ENCODE measurements at places on chromosomes 7 and 10.

- H3K27ac ChIP-seq, result no peak overlapping the region
- H3K4me1 ChIP-seq, result peaks cover 4% of the 10 kb centered on the region
- H3K36me3 ChIP-seq, result no peaks in the 10 kb centered on the region
- no peak overlapping the region for H3K4me3 ChIP-seq
These were observed 101.9 kb downstream of the GRID1 start for GRCh38 chr10:86264481-86265231.

DNA sequence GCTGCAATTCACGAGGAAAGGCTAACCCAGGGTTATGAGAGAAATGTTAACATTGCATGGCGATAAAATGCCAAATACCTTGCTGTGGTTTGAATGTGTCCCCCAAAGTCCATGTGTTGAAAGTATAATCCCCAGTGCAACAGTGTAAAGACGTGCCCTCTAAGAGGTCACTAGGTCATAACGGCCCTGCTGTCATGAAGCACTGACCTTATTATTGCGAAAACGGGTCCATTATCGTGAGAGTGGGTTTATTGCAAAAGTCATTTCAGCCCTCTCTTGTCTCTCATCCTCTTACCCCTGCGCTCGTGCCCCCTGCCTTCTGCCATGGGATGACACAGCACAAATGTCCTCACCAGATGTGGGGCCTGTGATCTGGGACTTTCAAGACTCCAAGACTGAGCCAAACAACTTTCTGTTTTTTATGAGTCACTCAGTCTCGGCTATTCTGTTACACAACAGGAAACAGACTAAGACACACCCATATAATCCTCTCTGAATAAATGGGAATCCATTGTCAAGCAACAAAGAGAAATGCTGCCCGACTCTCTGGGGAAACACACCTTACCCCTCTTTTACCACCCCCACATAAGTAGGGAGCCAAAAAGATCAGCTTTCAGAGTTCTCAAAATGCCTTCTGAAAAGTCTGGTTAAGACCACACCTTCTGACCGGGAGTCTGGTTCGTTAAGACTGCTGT lies 73.1 kb upstream of the UCN3 start:
- no peaks in the 10 kb centered on the region for H3K36me3 ChIP-seq
- peaks cover 27% of the 10 kb centered on the region for H3K4me1 ChIP-seq
- peak overlapping the region; percentile 74 for H3K27ac ChIP-seq
- H3K4me3 ChIP-seq, result no peak overlapping the region

- H3K27me3 ChIP-seq, result no peaks in the 10 kb centered on the region
- H3K36me3 ChIP-seq, result no peaks in the 10 kb centered on the region
- no peak for DNase-seq
- H3K4me1 ChIP-seq, result no peaks in the 10 kb centered on the region
These were observed 677 bp downstream of the SKAP2 start for GRCh38 chr7:26863518-26864308.

- peak overlapping the region; percentile 62 for H3K27ac ChIP-seq
- H3K4me1 ChIP-seq, result peaks cover 23% of the 10 kb centered on the region
- no peak overlapping the region for H3K4me3 ChIP-seq
- H3K27me3 ChIP-seq, result no peaks in the 10 kb centered on the region
- peak; percentile 57 for DNase-seq
These were observed 25.7 kb upstream of the FAM180A start for GRCh38 chr7:135774284-135774683.

DNA sequence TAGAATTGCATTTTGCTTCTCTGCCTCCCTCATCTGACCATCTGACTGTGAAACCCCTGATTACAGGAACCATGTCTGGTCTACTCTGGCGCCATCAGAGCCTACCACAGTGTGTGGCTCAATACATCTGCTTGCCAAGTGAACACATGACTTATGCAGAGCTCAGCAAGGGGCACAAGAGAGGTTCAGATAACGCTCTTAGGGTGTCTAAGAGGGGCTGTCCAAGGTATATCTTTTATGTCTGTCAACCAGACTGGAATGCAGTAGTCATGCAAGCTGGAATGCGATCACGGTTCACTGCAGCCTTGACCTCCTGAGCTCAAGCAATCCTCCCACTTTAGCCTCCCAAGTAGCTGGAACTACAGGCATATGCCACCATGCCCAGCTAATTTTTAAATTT lies 10.3 kb upstream of the RRP12 start:
- H3K27ac ChIP-seq, result no peak overlapping the region
- H3K27me3 ChIP-seq, result no peaks in the 10 kb centered on the region
- no peak for DNase-seq

GRCh38 chr10:22017283-22018020 lies 13.9 kb upstream of the DNAJC1 start:
- H3K4me1 ChIP-seq, result peaks cover 10% of the 10 kb centered on the region
- no peak for DNase-seq
- no peak overlapping the region for H3K4me3 ChIP-seq
- no peak overlapping the region for H3K27ac ChIP-seq
- H3K36me3 ChIP-seq, result no peaks in the 10 kb centered on the region
- no peaks in the 10 kb centered on the region for H3K27me3 ChIP-seq

GRCh38 chr7:137810248-137810647 lies 36.5 kb downstream of the DGKI start:
- no peak overlapping the region for H3K4me3 ChIP-seq
- no peaks in the 10 kb centered on the region for H3K4me1 ChIP-seq
- no peak overlapping the region for H3K27ac ChIP-seq
- no peak for DNase-seq
- H3K36me3 ChIP-seq, result no peaks in the 10 kb centered on the region
- no peaks in the 10 kb centered on the region for H3K27me3 ChIP-seq

- H3K4me3 ChIP-seq, result no peak overlapping the region
- no peaks in the 10 kb centered on the region for H3K4me1 ChIP-seq
- no peaks in the 10 kb centered on the region for H3K27me3 ChIP-seq
- H3K27ac ChIP-seq, result no peak overlapping the region
These were observed 95.3 kb upstream of the DNAJB12 start for GRCh38 chr10:72449941-72450441.

- no peaks in the 10 kb centered on the region for H3K27me3 ChIP-seq
- DNase-seq, result no peak
- H3K4me1 ChIP-seq, result no peaks in the 10 kb centered on the region
- H3K4me3 ChIP-seq, result no peak overlapping the region
- no peak overlapping the region for H3K27ac ChIP-seq
- H3K36me3 ChIP-seq, result no peaks in the 10 kb centered on the region
These were observed 1005.8 kb upstream of the C7orf33 start for GRCh38 chr7:147584771-147585193.

- no peak overlapping the region for H3K4me3 ChIP-seq
- no peaks in the 10 kb centered on the region for H3K4me1 ChIP-seq
- no peak for DNase-seq
- H3K36me3 ChIP-seq, result no peaks in the 10 kb centered on the region
- no peaks in the 10 kb centered on the region for H3K27me3 ChIP-seq
These were observed 25.4 kb downstream of the TBATA start for GRCh38 chr10:70759781-70760180.

DNA sequence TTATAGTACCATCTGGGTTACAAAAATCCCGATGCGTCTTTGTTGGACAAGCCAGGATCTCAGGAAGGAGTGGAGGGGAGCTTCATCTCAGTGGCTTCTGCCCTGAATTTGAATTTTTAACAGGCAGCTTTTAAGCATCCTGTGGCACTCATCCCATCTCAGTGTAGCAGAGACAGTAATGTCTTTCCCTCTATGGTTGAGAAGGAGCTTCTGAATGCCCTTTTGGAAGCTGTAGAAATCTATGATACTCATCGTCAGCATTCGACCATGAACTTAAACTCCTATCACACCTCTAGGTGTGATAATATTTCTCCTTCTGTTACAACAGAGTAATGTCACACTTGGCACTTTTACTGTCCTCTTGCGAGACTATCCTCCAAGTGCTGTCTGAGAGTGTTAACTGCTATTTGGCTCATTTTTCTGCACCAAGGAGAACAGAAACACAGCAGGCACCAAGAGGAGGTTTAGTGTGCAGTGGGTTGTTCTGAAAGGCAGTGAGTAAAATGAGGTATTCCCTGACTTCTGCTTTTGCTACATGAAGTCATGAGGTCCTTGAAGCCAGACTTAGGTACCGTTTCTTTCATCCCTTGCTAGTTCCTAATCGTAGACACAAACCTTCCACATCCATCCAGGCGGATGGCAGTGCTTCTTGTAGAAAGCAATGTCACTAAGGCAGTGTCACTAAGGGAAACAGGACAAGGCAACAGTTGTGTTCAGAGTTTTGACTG lies 177.4 kb downstream of the CELF2 start:
- peaks cover 76% of the 10 kb centered on the region for H3K4me1 ChIP-seq
- no peak overlapping the region for H3K4me3 ChIP-seq
- no peaks in the 10 kb centered on the region for H3K27me3 ChIP-seq
- no peaks in the 10 kb centered on the region for H3K36me3 ChIP-seq

DNA sequence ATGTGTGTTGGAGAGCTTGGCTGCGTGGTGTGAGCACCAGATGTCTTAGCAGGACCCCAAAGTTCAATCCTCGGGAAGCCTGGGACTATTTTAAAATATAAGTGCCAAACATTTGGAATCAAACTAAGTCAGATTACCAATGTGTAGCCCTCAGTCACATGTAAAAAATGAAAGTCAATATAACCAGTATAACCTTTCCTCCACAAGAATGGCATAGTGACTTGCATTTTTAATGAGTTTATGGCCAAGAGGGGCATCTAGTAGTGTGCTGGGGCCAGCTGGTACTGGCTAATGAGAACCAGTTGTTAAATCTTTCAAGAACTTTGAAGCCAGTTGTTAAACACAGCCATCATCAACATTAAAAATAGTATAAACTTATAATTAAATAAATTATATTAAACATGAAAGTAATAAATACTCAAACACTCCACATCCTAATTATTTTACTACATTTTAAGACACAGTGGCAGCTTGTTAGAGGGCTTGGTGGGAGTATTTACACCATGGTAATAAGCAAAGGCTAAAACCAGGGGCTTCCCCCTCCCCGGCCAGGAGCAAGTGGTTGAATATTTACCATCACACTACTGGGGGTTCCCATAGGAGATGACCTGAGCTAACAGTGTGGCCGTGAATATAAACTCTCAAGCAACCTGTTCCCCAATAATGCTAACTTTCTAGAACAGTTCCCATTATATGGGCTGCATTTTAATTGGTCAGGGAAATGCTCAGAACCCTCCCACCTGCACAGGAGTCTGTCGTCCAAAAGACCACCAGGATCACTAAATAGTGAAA lies 7.9 kb upstream of the FAM170B start:
- DNase-seq, result no peak
- no peaks in the 10 kb centered on the region for H3K27me3 ChIP-seq
- H3K36me3 ChIP-seq, result no peaks in the 10 kb centered on the region

- H3K27me3 ChIP-seq, result no peaks in the 10 kb centered on the region
- H3K27ac ChIP-seq, result no peak overlapping the region
- DNase-seq, result no peak
These were observed 72.5 kb upstream of the LRRN3 start for GRCh38 chr7:111018447-111018846.

- H3K4me1 ChIP-seq, result peaks cover 16% of the 10 kb centered on the region
- DNase-seq, result no peak
- H3K4me3 ChIP-seq, result no peak overlapping the region
These were observed 157.4 kb downstream of the ST7 start for GRCh38 chr7:117110480-117111315.

DNA sequence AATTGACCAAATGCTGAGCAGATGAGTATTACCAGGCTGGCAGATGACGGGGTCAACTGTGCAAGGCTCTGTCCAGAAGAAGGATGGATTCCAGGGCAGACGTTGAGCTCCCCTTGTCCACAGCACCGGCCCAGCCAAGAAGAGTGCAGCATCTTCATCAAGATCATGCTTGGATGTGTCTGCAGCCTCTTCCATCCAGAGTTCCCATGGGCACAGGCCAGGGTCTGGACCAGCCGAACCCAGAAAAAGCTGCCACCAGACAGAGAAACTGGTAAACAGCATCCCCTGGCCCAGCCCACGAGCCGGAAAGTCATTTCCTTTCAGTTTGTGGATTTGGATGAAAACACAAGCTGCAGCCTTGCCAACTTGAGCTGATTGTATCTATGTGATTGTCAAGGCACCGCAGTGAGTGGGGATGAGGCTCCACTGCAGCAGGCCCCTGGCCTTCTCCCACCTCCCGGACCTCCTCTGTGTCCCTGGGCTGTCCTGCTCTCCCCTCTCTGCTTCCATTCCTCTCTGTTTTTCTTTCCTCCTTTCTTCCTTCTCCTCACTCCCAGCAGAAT lies 321.8 kb downstream of the TCERG1L start:
- H3K27ac ChIP-seq, result no peak overlapping the region
- no peaks in the 10 kb centered on the region for H3K27me3 ChIP-seq
- no peaks in the 10 kb centered on the region for H3K4me1 ChIP-seq
- no peaks in the 10 kb centered on the region for H3K36me3 ChIP-seq
- no peak overlapping the region for H3K4me3 ChIP-seq

- H3K27ac ChIP-seq, result no peak overlapping the region
- no peak overlapping the region for H3K4me3 ChIP-seq
- DNase-seq, result no peak
- peaks cover 10% of the 10 kb centered on the region for H3K4me1 ChIP-seq
- H3K27me3 ChIP-seq, result no peaks in the 10 kb centered on the region
- no peaks in the 10 kb centered on the region for H3K36me3 ChIP-seq
These were observed 32.6 kb downstream of the LRRTM3 start for GRCh38 chr10:66958466-66958865.

GRCh38 chr7:112147793-112148361 lies 58.3 kb downstream of the DOCK4 start:
- no peak for DNase-seq
- H3K27me3 ChIP-seq, result no peaks in the 10 kb centered on the region
- no peaks in the 10 kb centered on the region for H3K4me1 ChIP-seq
- H3K4me3 ChIP-seq, result no peak overlapping the region
- H3K36me3 ChIP-seq, result no peaks in the 10 kb centered on the region
- no peak overlapping the region for H3K27ac ChIP-seq

DNA sequence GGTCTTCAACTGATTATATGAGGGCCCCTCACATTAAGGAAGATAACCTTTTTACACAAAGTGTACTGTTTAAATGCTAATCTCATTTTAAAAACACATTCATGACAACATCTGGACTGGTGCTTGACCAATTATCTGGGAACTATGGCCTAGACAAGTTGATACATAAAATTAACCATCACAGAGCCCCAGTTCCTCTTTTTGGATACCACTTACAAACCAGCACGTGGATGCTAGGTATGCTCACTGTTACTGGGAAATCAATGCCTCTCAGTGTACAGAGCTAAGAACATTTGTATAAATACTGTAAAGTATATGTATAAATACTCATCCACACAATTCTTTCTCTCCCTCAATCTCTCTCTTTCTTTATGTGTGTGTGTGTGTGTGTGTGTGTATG lies 1217.8 kb upstream of the LRRTM3 start:
- H3K4me1 ChIP-seq, result no peaks in the 10 kb centered on the region
- H3K4me3 ChIP-seq, result no peak overlapping the region
- H3K27ac ChIP-seq, result no peak overlapping the region
- H3K27me3 ChIP-seq, result no peaks in the 10 kb centered on the region

GRCh38 chr10:123746942-123747341 lies 80.8 kb downstream of the GPR26 start:
- H3K27ac ChIP-seq, result no peak overlapping the region
- no peaks in the 10 kb centered on the region for H3K27me3 ChIP-seq
- H3K4me3 ChIP-seq, result no peak overlapping the region
- no peaks in the 10 kb centered on the region for H3K36me3 ChIP-seq
- no peaks in the 10 kb centered on the region for H3K4me1 ChIP-seq

DNA sequence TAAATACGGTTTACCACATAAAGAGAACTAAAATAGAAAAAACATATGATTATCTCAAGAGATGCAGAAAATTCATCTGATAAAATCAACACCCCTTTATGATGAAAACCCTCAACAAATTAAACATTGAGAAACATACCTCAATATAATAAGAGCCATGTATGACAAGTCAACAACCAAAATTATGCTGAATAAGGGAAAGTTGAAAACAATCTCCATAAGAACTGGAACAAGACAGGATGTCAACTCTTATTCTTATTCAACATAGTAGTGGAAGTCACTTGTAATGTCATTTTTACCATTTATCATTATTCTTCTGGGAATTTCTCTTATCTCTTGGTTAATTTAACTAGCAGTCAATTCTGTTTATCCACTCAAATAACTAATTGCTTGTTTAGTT lies 79.0 kb downstream of the PCDH15 start:
- H3K27me3 ChIP-seq, result no peaks in the 10 kb centered on the region
- no peak for DNase-seq
- no peaks in the 10 kb centered on the region for H3K36me3 ChIP-seq

Data from right atrium auricular region (tissue), 2 donors.